Activated CD8-positive, alpha-beta memory T cell treated with anti-CD3 and anti-CD28 coated beads for 4 hours (primary cell): ENCODE measurements at places on chromosomes 13 and 19.

GRCh38 chr19:41050426-41050825 is 37.8 kb upstream of the CYP2A13 start:
- no peak for DNase-seq

DNA sequence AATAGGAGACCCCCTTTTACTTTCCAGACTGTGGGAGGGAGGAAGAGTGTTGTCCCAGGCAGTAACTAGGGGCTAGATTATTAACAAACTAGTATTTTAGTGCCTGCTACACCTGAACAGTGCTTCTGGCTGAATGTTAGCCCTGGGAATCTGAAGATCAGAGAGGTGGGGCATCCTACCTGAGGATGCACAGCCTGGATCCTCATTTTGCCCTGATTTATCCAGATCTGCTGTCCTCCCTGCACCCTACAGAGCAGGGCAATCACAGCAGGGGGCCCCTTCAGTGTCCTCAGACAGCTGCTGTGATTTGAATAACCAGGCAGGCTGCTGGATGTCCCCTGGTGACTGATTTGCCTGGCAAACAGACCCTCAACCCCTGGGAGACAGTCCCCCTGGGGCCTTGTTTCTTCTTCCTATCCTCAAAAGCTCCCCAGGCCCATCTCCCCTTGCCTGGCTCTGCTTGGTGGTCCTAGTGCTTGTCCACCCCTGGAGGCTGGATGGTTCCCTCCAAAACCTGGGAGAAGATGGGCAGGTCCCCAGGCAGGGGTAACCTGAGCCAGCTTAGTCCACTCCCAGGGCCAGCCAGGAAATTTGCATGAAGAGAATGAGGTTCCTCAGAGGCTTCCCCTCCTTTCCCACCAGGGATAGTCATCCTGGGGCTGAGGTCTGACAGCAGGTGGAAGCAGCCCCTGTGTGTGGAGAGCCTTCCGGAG is at the start of gene OVOL3:
Gene OVOL3 (plus strand): TSS at position 657 of the 713 bp plus-strand sequence. CDS start 60 bp downstream, outside the sequence.
- no peak for DNase-seq

GRCh38 chr13:51619614-51620013 is 35.4 kb downstream of the WDFY2 start:
- DNase-seq, result no peak

DNA sequence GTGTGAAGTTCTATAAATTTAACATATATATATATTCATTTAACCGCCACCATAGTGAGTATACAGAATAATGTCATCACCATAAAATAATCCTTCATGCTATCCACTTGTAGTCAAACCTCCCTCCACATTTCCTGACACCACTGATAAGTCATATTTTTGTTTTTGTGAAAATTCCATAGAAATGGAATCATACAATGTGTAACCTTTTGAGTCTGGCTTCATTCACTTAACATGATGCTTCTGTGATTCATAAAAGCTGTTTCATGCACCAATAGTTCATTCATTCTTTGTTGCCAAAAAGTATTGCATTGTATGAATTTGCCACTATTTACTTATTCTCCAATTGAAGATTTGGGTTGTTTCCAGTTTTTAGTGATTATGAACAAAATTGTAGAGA is 497.5 kb upstream of the PCDH20 start:
- no peak for DNase-seq

GRCh38 chr13:79483086-79483706 is 2.2 kb downstream of the NDFIP2 start:
- no peak for DNase-seq

DNA sequence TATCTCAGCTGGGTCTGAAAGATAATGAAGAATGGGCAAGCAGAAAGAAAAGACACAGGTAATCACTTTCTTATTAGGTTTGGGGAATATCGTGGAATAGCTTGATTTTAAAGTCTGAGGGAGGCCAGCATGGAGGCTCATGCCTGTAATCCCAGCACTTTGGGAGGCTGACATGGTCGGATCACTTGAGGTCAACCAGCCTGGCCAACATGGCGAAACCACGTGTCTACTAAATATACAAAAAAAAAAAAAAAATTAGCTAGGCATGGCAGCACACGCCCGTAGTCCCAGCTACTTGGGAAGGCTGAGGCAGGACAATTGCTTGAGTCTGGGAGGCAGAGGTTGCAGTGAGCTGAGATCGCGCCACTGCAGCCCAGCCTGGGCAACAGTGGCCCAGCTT is 1.5 kb upstream of the PAFAH1B3 start:
- DNase-seq, result no peak

GRCh38 chr13:70297189-70297616 is 189.0 kb upstream of the KLHL1 start:
- no peak for DNase-seq

DNA sequence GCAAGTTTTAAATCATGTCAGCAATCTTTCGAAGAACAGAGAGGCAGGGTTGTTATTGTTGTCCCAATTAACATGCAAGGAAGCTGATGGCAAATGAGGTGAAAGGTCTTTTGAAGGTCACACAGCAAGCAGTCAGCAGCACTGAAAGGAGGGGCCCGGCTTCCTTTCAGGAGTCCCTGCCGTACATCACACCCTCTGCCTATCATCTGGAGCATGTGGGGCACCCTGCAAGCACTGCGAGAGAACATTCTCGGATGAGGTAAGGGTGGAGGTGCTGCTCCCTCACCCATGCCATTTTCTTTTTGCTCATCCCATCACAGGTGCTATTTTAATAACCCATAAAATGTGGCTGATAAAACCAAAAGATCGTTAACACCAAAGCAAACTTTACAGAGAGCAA is 111.2 kb downstream of the ENOX1 start:
- no peak for DNase-seq

- no peak for DNase-seq
Measured at GRCh38 chr13:28531845-28532387, 37.0 kb upstream of the FLT1 start.
